Stimulated activated naive B cell treated with anti-CD40 and anti-IgM and Interleukin-4, amounts not matched to agents 10 μg/mL and 1 μg/mL and 100 μg/mL, for 72 hours (primary cell): ENCODE measurements at places on chromosomes 3 and 15.
A peak's percentile ranks its signal among the peaks of the same experiment; 100 is the strongest.

DNA sequence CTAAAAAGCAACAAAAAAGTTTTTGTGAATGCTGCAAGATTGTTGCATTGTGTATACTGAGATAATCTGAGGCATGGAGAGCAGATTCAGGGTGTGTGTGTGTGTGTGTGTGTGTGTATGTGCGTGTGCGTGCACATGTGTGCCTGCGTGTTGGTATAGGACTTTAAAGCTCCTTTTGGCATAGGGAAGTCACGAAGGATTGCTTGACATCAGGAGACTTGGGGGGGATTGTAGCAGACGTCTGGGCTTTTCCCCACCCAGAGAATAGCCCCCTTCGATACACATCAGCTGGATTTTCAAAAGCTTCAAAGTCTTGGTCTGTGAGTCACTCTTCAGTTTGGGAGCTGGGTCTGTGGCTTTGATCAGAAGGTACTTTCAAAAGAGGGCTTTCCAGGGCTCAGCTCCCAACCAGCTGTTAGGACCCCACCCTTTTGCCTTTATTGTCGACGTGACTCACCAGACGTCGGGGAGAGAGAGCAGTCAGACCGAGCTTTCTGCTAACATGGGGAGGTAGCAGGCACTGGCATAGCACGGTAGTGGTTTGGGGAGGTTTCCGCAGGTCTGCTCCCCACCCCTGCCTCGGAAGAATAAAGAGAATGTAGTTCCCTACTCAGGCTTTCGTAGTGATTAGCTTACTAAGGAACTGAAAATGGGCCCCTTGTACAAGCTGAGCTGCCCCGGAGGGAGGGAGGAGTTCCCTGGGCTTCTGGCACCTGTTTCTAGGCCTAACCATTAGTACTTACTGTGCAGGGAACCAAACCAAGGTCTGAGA is 4.7 kb downstream of the BHLHE40 start:
- DNase-seq, result peak; percentile 88

GRCh38 chr3:50139308-50139707 is 15.8 kb upstream of the SEMA3F start:
- no peak for DNase-seq

- no peak for DNase-seq
Observed at GRCh38 chr3:30688776-30689641, 82.6 kb downstream of the TGFBR2 start.

- no peak for DNase-seq
Observed at GRCh38 chr15:87896936-87897335, 359.6 kb downstream of the NTRK3 start.

- no peak for DNase-seq
Observed at GRCh38 chr3:68957895-68958294, 25.5 kb upstream of the TAFA4 start.

- no peak for DNase-seq
Observed at GRCh38 chr3:42819351-42819965, 10.2 kb downstream of the ACKR2 start.

DNA sequence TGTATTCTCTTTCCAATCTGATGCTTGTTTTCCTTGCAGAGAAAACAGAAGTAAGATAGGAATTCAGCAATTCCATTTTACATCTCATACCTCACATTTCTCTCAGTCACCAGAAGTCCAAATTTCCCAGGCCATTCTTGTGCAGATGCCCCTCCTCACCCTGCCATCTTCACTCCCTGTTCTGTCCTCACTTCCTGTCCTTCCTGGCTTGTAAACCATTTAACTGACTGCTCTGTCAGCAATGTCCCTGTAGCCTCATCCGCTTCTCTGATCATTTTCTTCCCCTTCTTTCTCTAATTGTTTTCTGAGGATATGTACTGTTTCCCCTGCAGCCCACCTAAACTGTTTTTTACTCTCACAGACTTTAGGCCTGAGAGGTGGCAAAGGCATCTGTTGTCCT is 40.3 kb downstream of the BLM start:
- no peak for DNase-seq

DNA sequence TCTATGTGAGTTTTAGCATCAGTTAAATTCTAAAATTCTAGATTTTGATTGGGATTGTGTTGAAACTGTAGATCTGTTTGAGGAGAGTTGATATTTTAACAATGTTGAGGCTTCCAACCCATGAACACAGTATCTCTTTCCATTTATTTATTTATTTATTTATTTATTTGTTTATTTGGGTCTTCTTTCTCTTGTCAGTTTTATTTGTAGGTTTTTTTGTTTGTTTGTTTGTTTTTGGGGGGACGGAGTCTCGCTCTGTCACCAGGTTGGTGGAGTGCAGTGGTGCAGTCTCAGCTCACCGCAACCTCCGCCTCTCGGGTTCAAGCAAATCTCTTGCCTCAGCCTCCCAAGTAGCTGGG is 25.3 kb downstream of the MRAS start:
- DNase-seq, result no peak

DNA sequence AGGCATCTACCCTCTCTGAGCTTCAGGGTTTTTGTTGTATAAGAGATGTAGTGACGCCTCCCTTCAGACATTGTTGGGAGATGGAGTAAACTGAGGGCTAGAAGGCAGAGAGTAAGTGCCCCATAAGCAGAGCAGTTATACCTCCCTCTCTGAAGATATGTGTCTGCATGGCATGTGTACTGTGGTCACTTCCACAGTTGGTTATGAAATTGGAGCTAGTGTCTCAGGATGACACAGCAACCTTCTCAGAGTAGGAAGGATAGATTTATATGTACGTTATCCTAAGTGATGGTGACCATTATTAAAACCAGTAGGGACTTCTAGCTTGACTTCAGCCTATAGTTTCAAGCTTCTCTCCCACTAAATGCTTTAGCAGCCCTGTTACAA is 17.9 kb downstream of the PXK start:
- DNase-seq, result no peak

DNA sequence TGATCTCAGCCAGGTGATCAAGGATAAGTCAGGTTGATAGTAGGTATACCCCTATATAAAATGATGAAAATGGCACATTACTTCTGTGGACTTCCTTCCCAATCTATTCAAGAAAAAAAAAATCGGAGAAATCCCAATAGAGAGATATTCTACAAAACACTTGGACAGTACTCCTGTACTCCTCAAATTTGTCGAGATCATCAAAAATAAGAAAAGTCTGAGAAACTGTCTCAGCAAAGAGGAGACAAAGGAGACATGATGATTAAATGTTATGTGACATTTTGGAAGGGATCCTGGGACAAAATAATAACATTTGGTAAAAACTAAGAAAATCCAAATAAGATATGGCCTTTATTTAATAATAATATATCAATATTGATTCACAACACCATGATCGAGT is 94.6 kb downstream of the DCLK3 start:
- no peak for DNase-seq

DNA sequence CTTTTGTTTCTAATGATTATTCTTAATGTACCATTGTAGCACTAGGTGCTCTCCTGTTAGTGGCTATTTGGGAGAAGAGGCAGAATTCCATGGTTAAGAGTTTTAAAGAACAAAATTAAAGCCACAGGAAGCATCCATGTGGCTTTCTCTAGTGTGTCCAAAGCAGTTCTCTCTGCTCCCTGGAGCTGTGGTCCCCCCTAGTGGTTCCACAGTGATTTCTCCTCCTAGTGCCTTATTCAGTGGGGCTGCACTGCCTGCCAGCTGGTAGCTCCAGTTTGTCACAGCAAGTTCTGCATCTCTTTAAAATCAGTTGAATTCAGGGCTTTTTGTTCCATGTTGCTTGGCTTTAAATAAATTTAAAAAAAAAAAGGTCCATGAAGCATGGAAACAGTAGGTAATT is 39.6 kb upstream of the FAM98B start:
- DNase-seq, result no peak

GRCh38 chr15:90422936-90423335 is 34.9 kb downstream of the IQGAP1 start:
- DNase-seq, result no peak

DNA sequence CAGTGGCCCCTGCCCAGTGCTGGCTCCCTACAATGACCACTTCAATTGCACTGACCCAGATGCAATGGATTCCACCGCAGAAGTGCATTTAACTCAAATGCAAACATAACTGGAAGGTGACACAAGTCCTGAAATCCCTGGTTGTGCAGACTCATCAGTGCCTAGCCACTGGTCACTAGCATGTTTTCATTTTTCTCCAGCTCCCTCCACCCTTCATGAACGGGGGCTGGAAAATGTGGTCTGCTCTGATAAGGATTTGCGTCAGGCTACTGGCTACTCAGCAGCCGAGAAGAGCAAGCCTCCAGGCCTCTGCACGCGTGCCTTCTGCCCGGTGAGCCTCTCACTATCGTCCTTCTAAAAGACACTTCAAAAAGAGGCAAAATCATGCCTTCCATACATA is 27.4 kb upstream of the FURIN start:
- no peak for DNase-seq

GRCh38 chr3:46086083-46086437 is 58.8 kb upstream of the XCR1 start:
- DNase-seq, result no peak

DNA sequence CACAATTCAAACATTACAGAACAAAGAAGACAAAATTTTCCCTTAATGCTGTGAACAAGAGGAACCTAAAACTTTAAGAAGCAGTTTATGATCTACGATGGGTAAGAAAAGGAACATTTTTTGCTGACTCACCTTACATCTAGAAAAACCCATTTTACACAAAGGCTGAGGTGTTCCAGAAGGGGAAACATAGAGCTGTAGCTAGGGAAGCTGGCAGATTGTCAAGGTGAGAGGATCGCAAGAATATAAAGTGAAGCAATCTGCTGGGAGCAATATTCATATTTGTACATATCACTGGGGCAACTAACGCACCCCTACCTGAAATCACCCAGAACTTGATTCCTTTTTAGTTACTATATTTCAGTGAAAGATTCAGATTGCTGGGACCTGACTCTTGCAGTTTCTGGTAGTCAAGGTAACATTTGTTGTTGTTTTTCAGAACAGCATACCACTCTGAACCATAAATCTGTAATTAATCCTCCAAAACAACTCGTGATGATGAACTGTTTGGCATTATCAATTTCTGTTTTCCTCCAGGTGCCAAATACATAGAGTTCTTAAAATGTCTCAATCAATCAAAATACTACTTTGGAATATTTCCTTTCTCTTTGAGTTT is 184.1 kb upstream of the LRRC3B start:
- DNase-seq, result no peak

GRCh38 chr15:29873947-29874411 is 51.7 kb upstream of the TJP1 start:
- DNase-seq, result no peak
